ENCODE measurements at places on chromosomes 16 and 17. TPM values are rescaled to one million over a fixed set of nuclear protein-coding genes. Genes with fewer than 3 reads are reported as not detected.

GRCh38 chr16:17757808-17758207 lies 287.0 kb upstream of the XYLT1 start:
- DNase-seq, result no peak

The SCO1 gene
- total RNA-seq, result 45.3 TPM

GRCh38 chr16:77594799-77595596 lies 127.3 kb upstream of the NUDT7 start:
- DNase-seq, result no peak

The ZNF385C gene
- total RNA-seq, result 1.3 TPM

DNA sequence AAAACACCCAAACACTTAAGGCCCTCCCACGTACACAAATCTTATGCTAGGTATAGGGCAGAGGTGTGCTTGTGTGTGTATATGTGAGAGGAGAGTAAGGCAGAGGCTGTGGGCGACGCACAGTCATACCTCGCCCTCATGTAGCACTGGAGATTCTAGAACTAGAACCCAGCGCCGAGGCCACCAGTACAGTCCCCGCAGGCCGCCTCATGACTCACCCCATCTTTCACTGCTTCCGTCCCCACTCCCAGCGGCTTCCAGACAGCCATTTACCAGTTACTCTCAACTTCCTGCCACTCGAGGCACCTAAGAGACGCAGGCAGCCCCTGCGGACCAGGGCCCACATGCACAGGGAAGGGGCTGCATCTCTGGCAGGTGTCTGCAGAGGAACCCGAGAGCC lies 23.2 kb upstream of the CYTH1 start:
- DNase-seq, result peak; percentile 85

DNA sequence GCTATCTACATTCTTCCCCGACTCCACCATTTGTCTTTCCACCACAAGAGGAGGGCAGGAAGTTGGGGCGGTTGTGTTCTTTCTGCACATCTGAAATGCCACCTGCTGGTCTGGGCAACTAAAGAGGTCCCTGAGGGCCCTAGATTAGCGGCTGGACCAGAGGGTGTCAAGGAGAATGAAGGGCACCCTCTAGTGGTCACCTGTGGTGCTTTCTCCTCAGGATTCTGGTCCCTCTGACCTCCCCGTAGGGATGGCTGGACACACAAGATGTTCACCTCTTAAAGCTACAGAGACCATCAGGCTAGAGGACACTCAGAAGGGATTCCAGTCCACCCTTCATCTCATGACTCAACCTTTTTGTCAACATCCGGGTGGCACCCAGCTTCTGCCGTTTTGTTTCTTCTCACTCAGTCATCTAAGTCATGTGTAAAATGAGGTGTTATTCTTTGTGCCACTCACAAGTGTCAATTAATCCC lies 2.9 kb upstream of the SCIMP start:
- peak; percentile 81 for DNase-seq

DNA sequence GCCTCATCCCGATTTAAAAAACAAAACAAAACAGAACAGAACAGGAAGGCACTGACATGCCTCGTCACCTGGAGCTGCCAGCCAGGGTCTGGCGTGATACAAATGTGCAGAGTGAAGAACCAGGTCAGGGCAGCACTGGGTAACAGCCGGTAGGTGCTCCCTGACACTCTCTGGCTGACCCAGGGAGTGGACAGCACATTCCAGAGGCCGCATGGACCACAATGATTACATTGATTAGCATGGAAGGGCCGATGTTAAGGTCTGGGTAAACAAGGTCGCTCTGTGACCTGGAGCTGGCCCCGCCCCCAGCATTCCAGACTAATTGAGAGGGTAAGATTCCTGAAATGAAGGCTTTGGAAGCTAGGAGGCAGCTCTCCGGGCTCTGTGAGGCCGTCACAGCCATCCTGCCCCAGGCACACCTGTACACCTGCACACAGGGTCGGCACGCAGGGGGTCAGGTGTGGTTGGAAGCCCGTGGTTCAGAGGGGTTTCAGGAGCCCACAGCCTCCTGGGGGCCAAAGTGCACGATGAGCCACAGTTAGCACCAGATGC lies 21.4 kb downstream of the PIEZO1 start:
- DNase-seq, result no peak

The TM4SF5 gene
- not detected for total RNA-seq

The CDRT15L2 gene
- not detected for total RNA-seq

The TBC1D3K gene
- total RNA-seq, result not detected

- peak; percentile 92 for DNase-seq
These were observed at the start of gene YPEL3 for GRCh38 chr16:30096105-30096861. Gene YPEL3 (minus strand): TSS chr16:30096213. CDS start chr16:30095482, 731 bp downstream.

The HLF gene
- 0.72 TPM for total RNA-seq

DNA sequence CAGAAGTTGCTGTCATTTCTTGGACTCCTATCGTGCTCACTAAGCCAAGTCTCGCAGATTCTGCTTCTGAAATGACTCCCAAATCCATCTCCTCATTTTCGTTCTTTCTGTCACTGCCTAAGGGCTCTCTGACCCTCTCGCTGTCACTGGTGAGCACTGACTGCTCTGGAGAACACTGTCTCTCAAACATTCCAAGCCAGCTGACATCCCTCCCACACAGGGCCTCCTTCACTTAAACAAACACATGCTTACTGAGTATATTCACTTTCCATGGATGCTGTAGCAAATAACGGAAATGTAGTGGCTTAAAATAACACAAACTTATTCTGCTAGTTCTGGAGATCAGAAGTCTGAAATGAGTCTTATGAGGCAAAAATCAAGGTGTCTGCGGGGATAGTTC lies 18.8 kb downstream of the CACNG1 start:
- no peak for DNase-seq

- DNase-seq, result peak; percentile 50
These were observed 88.5 kb downstream of the HELZ start for GRCh38 chr17:67156269-67157199.

DNA sequence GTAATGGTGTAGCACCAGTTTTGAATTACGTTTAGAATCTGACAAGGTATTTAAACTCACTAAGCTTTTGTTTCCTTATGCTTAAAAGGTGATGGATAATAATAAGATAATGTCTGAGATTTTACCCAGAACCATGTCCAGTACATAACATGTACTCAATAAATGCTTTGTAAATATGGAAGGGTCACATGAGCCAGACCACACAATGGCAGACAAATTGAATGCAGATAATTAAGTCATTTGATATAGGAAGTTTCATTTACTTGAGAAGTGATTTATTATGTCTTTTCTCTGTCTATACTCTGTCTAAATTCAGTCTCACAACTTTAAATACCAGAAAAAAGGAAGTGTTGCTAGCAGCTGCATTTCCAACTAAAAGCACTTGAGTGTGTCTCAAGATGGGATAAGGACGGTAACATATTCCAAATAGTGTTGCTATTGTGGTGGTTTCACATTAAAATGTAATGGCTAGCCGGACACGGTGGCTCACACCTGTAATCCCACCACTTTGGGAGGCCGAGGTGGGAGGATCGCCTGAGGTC lies 52.5 kb upstream of the DHX40 start:
- no peak for DNase-seq

DNA sequence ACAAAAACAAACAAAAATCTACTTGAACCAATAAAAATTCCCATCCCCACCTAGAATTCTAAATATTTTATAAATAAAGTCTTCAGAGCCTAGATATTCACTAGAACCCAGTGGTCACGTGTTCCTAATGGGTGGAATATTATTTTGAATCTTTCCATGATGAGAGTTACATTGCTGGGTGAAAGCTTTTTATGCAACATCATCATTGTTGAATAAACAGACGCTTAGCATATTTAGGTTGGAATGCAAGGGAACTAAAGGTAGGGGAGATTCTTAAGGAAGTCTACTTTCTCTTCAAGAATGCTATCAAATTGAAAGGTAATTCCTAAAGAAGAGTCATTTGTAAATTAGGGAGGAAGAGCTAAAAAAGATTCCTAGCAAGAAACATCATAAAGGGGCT lies 723.1 kb downstream of the WWOX start:
- DNase-seq, result no peak
